Activated CD4-positive, alpha-beta T cell treated with anti-CD3 and anti-CD28 coated beads for 24 hours (primary cell): ENCODE measurements at places on chromosomes 11 and 22.

DNA sequence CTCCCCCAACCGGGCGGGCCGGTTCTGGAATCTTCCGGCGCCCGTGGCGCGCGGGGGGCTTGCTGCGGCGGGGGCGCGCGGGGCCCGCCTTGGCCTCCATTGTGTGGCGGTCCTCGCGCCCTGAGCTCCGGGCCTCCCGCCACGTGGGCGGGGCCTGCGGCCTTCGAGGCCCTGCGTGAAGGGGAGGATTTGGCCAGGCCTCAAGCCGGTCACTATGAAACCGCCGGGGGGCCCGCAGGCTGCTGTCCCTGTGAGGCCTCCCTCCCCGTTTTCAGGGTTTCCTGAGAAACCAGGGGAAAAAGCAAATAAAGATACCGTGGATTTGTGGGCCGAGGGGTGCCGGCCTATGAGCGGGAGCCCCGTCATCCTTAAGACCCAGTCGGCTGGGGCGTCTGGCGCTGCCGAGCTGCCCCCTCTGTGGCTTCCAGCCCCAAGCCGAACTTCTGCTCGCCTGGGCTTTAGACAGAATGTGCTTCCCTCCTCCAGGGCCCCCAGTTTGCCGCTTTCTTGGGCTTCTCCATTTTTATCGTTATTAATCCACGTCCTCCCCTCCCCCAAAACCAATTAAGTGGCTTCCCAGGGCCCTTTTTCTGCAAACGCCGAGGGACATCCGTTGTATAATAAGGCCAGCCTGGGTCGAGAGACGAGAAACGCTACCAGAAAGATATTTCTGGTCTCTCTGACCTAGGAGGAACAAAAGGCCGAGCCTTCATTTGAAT, 602 bp downstream of the EWSR1 start:
- DNase-seq, result no peak

GRCh38 chr11:128502726-128503125, 84.6 kb downstream of the ETS1 start:
- DNase-seq, result no peak

DNA sequence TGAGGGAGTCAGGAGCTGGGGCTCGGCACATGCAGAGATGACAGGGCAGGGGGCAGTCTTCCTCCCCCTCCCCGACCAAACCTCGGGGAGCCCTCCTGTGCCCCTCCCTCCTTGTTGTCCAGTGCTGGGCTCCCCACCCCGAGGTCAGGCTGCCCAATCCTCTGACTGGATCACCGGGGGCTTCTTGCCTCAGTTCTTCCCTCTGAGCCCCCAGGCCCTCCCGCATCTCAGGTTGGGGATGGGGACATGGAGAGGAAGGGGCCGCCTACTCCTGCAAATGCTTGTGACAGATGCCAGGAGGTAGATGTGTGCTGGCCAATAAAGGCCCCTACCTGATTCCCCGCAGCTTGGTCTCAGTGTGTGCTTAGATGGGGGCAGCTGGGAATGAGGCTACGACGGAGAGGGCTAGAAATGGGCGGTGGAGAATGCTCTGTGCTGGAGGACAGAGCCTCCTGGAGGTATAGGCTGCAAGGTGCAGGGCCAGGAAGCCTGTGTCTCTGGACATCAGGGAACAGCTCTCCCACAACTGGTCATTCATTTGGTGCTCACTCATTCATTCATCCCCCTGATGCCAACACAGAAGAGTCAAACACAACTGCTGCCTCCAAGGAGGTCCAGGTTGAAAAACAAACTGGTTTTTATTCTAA, 8.4 kb downstream of the RHBDD3 start:
- DNase-seq, result no peak

DNA sequence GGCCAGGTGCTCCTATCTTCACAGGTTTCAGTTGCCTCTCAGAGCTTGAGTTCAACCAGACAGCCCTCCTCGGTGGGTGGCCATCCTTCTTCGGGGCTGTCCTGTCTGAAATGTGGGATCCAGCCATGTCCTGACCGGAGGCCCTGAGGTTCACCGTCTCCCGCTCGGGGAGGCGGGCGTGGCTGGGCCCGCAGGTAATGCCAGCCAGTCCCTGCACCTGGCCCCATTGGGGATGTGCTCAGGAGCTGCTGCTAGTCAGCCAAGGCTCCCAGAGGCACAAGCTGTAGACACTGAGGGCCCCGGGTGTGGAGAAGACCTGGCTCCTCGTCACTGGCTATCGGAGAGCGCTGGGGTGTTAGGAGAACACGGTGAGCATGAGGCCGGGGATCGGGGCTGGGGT, 32.6 kb downstream of the TSPAN4 start:
- DNase-seq, result no peak

GRCh38 chr22:44383064-44383575, 70.4 kb upstream of the SHISAL1 start:
- DNase-seq, result no peak

DNA sequence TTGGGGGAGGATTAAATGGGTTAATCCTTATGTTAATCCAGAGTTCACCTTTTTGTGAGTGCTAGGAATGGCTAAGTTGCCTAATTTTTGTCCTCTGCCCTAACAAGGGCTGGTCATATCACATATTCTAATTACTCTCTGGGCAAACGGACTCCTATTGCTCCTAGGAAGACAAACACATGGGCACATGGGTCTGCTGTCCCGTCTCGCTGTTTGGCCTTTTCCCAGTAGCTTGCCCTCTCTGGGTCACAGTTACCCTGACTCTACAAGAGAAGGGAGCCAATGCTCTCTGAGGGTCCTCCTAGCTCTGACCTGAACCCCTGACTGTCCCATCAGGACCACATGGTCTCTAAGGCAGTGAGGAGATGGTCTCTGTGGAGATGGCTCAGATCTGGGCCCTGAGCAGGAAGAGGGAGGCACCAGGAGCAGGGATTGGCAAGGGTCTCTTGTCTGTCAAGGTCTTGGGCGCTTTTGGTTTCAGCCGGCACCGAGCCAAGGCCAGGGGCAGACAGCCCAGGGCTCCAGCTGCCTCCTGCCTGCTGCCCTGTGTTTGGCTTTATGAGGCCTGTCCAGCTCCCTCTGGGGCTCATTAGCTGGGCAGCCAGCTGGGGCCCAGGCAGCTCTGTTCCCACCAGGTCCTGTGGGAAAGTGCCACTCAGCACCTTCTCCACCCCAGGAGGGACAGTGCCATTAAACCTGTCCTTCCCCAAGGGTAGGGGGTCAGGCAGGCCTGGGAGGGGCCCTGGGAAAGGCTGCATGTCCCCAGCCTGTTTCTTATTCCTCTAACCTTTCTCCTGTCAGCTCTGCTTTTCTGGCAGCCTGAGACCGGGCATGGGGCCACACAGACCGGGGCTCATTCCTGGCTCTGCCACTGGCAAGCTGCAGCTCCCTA, 559.9 kb downstream of the MN1 start:
- no peak for DNase-seq

- DNase-seq, result no peak
Measured at GRCh38 chr11:8719211-8719649, 36.6 kb downstream of the RPL27A start.

DNA sequence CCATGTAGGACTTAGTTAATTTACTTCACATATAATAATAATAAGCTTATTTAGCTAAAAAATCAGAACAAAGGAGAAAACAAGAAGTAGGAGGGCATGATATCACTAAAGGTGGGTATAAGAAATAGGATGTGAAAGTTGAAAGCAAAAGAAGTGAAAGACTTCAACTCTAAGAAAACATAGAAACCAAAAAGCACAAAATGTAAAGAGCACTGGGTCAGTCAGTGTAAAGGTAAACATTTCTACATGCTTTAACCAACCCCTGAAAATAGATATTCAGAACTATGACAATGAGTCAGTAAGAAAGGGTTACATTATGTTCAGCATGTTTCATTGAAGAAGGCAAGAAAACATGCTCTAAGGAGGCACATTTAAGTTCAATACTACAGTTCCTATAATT, 298.8 kb downstream of the SWAP70 start:
- DNase-seq, result no peak

DNA sequence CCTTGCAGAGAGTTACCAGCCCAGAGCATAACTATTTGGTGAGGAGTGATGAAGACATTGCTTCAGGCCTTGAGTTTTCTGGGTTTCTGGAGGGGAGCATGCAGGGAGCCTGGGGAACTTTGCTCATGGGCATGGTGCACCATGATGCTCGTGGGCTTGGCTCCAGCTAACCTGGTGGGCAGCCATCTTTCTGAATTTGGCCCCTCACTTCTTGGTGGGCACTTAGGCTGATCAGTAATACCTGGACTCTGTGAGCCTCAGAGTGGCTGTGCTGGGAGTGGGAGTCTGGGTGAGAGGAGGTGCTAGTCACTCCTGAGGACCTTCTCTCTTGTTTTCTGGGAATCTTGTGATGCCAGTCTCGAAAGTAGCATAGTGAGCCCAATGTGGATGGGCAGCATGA, 30.6 kb downstream of the AMPD3 start:
- DNase-seq, result no peak

- no peak for DNase-seq
Measured at GRCh38 chr11:20154381-20154780, 5.9 kb downstream of the DBX1 start.

DNA sequence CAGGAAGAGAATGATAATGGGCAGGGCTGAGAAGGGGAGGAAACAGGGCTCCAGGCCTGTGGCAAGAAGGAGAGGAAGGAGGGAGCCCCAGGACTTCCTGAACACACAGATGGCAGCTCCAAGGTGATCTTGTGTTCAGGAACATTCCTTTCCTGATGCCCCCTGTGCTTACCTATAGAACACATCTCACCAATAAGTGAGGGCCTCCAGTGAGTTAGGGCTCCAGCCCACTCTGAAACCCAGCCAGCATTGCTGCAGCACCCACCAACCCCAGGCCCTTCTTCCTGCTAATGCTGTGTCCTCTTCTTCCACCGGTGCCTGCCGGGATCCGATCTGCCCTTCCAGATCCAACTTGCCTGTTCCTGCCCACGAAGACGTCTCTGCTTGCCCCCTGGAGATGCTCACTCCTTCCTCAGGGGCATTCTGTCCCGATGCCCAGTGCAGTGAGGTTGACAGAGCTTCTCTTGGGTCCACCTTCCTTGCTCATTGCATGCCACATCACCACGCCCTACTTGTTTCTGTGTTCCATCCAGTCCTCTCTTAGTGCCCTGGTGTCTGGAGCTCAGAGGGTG, 17.4 kb downstream of the ANKK1 start:
- no peak for DNase-seq

GRCh38 chr11:44726283-44727113, at the start of gene TSPAN18:
TSS of gene TSPAN18 (plus strand) at chr11:44726962. CDS start at chr11:44906417, 179,455 bp downstream.
- no peak for DNase-seq

DNA sequence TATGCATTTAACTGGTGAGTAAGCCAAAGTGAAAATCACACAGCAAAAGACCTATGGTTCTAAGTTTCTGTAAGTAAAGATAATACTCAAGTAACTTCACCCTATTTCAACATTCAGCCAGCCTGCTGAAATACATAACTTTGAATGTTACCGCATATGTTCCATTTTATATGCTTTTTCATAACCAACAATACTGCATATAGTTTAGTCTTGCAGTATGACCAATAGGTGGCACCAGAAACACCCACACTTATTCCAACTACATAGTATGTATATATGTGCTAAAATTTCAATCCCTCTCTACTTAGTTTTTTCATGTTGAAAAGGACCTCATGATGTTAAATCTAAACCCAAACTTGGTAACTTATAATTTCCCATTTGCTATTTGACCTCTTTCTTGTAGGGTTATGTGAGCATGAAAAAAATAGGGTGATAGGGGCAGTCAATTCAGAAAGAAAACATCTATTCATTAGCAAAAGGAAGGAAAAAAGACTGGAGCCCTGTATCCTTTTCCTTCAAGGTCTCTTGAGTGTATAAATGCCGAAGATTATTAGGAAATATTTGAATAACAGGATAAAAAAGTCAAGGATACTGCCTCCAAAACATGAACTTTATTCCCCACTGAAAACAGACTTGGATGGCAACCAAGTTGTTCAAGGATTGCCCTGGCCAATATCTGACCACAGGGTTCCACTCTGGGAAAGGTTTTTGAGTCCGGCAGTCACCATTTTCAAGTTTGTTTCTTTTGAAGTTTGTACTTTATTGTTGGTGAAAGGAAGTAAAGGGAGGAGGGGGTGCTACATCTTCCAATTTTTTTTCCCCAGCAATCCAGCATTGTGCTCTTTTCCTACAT, 23.8 kb upstream of the FZD4 start:
- no peak for DNase-seq

GRCh38 chr11:73343076-73343873, 32.9 kb upstream of the RELT start:
- DNase-seq, result no peak

- DNase-seq, result no peak
Measured at GRCh38 chr11:65814131-65814985, 19.4 kb upstream of the SNX32 start.

- DNase-seq, result peak; percentile 57
Measured at GRCh38 chr22:35430897-35431322, 31.0 kb downstream of the MCM5 start.

- no peak for DNase-seq
Measured at GRCh38 chr11:103110391-103110790, 1.2 kb downstream of the DYNC2H1 start.

GRCh38 chr11:103433386-103434072, 324.3 kb downstream of the DYNC2H1 start:
- DNase-seq, result no peak

DNA sequence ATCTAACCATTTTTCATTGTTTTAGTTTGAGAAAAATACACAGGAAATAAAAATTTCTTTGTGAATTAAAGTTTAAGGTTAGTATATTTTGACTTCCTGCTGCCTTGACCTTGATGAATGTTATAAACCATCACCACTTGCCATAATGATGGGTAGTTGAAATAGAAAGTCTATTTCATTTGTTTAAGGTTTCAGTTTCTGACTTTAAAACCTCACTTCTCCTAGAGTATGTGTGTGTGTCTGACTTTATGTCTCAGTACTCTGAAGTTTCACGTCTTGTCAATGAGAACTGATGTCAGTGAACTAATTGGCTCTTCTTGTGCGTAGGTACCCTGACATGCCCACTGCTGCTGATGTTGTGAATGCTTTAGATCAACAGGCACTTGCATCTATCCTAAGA, 188.2 kb downstream of the METTL15 start:
- DNase-seq, result no peak

- no peak for DNase-seq
Measured at GRCh38 chr22:49503896-49504521, 323.7 kb downstream of the BRD1 start.

GRCh38 chr11:122637541-122637940, 18.0 kb upstream of the UBASH3B start:
- no peak for DNase-seq

GRCh38 chr11:15883455-15883920, 472.9 kb downstream of the SOX6 start:
- no peak for DNase-seq

DNA sequence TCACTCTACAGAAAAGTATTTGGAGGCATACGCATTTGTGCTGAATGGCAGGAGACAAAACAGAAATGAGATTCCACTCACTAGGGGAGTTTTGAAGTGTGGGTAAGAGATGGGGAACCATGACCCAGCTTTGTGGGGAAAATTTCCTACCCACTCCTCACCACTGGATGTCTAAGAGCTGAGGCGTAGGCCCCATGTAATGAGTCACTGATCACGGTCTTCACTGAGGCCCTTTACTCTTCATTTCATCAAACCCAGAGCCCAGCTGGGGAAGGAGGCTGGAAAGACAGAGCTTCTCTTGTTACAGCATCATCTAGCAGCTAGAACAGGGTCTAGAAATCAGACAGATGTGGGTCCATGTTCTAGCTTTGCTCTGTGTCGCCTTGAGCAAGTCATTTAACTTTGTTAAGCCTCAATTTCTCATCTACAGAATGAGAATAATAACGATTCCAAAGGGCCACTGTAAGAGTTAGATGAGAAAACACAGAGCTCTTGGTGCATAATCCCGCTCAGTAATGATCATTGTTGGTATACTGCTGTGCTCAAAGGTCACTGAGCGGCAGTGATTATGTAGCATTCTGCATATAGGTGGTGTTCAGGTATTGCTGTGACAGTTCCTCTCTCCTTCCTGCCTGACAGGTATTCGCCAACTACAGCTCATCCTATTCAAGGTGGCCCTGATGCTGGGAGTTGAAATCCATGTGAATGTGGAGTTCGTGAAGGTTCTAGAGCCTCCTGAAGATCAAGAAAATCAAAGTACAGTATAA, 97.2 kb downstream of the MICAL2 start:
- DNase-seq, result peak; percentile 38
